ENCODE measurements at places on chromosomes 1 and 21.

DNA sequence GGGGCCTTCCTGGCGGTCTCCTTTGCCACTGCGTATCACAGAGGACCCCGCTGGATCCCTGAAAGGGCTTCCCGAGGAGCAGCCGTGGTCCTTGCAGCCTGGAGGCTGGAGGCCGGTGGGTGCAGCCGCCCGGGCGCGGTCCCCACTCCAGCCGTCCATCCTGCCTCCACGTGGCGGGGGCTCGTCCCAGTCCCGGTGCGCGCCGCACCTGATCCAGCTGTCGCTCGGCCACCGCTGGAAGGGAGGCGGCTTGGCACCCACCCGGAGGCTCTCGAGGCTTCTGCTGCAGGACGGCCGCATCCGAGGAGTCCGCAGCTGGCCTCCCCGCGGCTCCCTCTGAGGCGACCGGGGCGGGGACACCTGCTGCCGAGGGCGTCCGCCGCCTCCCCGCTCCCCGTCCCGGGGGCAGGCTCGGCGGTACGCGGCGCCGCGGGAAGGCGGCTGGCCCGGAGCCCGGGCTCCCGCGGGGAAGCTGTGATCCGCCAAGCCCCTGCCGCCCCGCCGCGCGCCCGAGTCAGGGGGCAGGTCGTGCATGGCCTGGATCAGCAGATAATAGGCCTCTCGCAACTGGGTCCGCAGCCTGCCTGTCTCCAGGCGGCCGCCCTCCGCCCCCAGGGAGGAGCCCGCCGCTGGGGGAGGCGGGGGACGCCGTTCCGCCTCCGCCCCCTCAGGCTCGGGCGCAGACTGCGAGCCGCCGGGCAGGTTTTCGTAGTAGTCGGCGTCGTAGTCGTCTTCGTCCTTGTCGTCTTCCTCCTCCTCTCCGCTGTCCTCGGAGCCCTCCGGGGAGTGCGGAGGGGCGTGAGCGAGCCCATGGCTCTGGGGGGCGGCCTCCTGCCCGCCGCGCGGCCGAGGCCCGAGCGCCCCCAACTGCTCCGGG is at the start of gene SYDE2:
TSS of gene SYDE2 (minus strand) at position 554 of the 877 bp plus-strand sequence. CDS start at position 534, 20 bp downstream.
- DNase-seq: peak; percentile 62

DNA sequence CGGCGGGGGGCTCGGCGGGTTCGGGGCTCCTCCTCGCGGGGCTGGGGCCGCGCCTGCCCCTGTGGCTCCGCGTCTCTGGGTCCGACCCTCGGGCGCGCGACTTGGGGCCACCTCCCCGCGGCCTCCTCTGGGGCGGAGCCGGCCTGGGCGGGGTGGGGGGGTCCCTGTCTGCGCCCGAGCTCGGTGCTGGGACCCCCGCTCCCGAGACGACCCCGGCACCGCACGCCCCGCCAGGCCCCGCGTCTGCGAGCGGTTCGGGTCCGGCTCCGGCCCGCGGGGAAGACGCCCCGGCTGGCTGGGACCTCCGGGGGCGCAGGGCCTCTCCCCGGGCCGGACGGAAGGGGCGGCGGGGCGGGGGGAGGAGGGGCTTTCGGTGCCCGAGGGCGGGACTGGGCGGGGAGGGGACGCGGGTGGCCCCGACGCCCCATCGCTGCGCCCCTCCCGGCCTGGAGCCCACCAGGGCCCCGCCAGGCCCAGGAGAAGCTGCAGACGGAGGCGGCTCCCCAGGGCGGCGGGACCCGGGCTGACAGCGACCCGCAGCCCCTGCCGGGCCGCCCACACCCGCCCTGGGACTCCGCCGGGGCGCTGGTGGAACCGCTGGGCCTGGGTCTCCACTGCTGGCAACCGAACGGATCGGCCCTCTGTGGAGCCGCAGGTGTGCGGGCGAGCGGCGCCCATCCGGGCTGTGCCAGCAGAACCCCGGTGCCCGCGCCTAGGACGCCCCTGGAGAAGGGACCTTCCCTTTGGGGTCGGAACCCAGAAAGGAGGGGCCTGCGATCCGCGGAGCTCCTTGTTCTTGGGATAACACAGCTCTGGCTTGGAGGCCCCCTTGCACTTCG is 610 bp downstream of the COL6A2 start:
- DNase-seq: no peak

- DNase-seq: no peak
Observed at GRCh38 chr21:31576428-31576827, 83.1 kb upstream of the SOD1 start.

GRCh38 chr1:3469104-3469848 is 14.8 kb downstream of the ARHGEF16 start:
- DNase-seq: no peak

DNA sequence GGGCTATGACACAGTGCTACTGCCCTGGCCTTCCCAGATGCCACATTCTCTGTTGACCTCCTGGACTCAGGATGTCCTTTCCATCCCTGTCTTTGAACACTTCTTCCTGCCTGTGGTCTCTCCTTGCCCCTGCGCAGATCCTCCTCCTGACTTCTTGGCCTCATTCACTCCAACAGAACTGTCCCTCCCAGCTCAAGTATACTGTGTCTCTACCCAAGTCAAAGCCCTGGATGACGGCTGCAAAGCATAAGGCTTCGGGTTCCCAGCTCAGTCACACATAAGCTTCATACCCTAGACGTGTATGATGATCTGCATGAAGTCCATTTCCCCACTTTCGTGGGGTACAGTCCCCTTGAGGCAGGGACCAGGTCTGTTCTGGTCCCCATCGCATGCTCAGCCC is 328.2 kb upstream of the VAMP3 start:
- no peak for DNase-seq

DNA sequence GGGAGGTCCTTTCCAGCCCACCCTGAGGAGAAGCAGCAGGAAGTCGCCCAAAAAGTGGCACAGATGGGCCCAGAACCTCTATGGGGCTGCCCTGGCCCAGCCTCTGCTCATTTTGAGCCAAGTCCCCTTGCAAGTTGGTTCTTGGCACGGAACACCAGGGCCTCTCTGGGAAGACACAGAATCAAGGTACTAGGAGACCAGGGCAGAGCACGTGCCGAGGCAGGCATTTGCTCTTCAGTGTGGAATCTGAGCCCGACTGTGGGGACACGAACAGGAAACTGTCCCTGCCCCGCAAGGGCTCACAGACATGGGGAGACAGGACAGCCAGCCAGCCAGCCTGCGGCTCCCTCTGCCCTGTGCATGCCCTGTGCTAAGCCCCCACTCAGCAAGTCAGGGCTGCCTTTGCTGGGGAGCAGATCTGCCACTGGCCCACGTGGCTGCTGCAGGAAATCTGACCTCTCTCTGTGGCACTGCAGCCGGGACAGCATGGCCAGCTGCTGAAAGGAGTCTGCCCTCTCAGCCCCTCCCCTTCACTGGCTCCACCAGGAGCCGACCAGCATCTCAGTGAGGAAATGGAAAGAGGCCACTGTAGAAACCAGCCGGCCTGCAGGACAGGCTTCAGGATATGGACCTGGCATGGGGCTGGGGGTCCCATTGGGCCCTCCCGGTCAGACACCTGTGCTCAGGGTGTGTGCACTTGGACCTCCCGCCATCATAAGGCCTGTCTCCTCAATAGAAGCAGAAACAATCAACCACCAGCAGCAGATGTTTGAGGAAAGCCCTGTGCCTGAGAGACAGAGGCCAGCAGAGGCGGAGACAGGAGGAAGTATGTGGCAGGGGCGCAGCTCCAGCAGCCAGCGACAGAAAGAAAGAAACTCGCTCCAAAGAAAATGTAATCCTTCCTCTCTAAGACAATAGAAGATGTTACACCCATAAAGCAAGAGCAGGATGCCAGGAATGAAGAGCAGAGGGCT is 3.7 kb downstream of the ARHGEF16 start:
- DNase-seq: no peak

DNA sequence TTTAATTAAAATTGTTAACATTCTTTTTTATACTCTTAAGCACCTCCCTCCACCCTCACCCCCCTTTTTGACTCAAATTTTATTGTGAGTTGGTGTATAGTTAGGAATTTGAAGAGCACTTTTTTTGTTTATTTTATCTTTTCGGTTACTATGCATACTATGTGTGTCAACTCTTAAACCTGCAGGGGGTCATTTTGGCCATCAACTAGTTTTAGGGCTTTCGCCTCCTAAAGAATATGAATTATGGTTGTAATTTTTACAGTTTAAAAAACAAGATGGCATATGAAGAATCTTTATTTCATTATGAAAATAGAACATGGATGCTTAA is 9.7 kb downstream of the BACH1 start:
- no peak for DNase-seq

DNA sequence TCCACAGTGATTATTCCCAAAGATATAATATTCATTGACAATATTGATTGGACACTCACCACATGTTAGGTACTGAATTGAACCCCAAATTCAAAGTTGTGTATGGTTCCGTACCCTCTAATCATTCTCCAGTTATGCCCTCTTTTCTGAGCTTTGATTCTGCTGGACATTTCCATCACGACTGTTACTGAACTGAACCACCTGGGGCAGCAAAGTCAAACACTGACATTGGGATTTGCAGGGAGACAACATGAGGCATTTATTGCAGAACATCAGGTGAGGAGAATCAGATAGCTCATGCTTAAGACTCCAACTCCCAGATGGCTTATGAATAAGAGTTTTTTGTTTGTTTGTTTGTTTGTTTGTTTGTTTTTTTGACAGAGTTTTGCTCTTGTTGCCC is 420.9 kb downstream of the DISC1 start:
- no peak for DNase-seq

DNA sequence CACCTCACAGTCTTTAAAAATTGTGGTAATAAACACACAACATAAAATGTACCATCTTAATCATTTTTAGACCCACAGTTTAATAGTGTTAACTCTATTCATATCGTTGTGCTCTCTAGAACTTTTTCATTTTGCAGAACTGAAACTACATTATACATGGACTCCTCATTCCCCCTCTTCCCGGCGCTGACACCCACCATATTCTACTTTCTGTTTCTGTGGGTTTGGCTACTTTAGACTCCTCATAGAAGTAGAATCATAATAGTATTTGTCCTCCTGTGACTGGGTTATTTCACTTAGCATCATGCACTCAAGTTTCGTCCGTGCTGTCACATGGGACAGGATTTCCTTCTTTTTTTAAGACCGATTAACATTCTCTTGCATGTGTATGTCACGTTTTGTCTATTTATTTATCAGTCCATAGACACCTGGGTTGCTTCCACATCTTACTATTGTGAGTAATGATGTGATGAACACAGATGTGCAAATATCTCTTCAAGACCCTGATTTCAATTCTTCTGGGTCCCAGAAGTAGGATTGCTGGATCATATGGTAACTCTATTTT is 62.9 kb upstream of the TMPRSS2 start:
- no peak for DNase-seq

GRCh38 chr1:234917495-234918180 is 211.0 kb downstream of the TOMM20 start:
- no peak for DNase-seq

DNA sequence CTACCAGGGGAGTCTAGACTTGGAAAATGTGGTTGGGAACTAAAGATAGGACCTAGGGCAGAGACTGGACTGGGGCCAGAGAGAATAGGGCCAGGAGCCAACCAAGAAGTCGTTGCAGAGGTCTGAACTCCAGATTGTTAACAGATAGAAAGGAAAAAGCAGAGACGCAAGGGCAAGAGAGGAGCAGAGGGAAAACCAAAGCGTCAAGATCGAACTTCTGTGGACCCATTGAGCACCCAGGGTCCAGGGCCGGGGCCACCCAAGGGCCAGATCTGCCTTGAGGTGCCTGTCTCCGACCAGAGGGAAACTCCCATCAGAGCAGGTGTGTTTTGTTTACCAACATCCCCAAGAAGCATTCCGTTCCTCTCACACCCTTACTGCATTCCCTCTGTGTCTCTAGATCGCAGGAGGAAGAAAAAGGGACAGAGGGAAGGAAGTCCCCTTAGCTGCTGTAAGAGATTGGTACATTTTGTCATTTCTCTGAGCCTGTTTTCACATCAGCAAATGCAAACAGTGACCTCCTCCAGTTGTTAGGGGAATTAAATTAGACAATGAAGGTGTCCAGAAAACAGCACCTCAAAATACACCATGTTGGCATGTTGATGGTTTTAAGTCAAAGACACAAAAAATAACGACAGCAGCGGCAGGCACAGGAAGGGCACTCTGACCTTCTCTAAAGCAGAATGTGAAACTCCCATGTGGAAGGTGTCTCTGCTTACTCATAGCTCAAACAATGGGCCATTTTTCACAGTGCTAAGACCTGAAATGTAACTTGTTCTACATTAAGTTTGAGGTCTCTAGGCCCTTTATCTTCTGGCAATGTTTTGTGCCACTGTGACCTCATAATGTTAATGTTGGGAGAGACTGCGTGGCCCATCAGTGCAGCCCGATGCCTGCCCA is 105.8 kb upstream of the RAB4A start:
- no peak for DNase-seq

GRCh38 chr1:10229903-10230302 is 19.5 kb downstream of the KIF1B start:
- DNase-seq: no peak

GRCh38 chr1:24699628-24700027 is 45.6 kb upstream of the CLIC4 start:
- no peak for DNase-seq

GRCh38 chr1:98072047-98072446 is 151.2 kb upstream of the DPYD start:
- DNase-seq: no peak

DNA sequence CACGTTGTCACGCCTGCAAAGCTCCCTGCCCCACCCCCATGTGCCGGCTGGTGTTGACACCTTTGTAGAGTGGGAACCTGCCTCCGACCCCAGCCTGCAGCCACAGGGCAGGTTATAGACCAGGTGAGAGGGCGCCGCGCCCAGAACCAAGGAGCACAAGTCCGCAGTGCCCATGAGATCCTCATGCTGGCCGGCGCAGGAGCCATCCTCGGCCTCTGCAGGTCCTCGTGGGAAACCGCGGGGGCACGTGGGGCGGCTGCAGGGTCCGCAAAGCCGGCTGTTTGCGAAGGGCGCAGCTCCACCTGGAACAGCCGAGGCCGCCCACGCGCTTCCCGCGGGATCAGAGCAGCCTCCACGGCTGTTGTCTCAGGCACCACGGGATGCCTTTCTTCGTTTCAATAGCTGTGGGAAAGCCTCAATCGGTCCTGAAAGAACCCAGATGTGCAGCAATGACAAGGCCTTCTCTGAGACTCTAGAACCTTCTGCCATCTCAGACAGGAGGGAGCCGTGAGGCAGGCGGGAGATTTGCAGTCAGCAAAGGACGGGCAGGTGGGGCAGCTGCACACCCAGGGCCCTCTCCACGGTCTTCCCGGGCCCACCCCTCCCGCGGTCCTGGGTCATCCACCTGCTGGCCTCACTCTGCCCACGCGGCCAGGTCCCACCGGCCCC is 29.9 kb downstream of the POFUT2 start:
- no peak for DNase-seq

DNA sequence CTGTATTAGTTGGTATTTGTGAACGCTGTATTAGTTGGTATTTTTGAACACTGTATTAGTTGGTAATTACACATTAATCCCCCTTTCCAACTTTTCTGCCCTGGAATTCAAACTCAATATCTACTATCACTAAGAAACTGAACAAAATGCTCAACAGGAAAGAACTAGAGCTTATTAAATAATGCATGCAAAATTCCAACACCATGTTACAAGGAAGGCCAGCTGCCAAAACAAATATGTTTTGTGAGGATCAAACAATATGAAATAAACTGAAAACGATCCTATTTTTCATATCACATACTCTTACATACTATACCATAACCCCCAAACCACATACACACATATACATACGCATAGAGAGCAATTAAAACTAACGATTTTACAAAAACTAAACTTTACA is 104.9 kb downstream of the CDC42BPA start:
- DNase-seq: no peak

Data from activated T-helper 9 cell treated with anti-CD3 and anti-CD28 coated beads, Interleukin-2, amount 50 U/mL, for 16 hours (primary cell).